Stimulated activated CD4-positive, alpha-beta T cell treated with anti-CD3 and anti-CD28 coated beads, Interleukin-12 subunit alpha, Interleukin-12 subunit beta, amount 100 ng/mL, for 4 hours (primary cell): ENCODE measurements at places on chromosomes 1 and 21.

- no peak for DNase-seq
Measured at GRCh38 chr1:223514644-223515043, 121.4 kb downstream of the CCDC185 start.

GRCh38 chr1:11492235-11492634, 13.3 kb downstream of the DISP3 start:
- DNase-seq = no peak

DNA sequence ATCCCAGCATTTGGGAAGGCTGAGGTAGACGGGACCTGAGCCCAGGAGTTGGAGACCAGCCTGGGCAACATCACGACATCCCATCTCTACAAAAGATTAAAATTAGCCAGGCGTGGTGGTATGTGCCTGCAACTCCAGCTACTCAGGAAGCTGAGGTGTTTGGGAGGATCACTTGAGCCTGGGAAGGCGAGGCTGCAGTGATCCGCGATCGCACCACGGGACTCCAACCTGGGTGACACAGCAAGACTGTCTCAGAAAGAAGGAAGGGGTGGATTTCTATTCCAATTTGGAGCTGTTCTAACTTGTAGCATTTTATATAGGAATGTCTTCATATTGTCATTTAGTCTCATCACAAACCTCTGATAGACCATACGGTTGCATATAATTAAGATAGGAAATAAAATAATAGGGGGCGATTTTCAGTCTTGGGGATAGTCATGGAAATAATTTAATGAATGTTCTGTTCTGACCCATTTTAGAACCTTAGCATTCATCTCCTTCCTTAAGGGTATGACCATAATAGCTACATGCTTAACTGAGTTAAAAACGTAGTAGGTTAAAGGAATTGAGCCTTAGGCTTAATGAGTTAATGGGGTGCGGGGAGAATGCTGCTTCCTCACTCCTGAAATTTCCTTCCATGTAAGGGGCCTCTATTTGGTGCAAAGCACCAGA, 93.1 kb downstream of the ADCY10 start:
- no peak for DNase-seq

DNA sequence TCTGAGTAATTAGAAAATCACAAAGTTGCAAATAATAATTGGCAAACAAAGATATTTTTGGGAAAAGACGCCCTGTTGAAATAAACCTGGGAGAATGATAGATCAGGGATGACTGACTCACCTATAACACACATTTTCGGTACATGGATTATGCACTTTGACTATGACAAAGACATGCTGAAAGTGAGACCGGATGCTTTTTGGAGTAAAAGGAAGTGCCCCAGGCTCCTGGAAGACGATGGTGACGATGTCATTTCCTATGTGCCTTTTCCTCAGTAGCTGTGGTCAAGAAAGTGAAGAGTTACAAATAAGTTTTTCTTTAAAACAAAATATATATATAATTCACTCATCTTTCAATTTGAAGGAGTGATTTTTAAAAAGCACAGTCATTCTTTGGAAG, 158.7 kb downstream of the SIPA1L2 start:
- no peak for DNase-seq

- DNase-seq = no peak
Measured at GRCh38 chr1:115536279-115536816, 105.4 kb upstream of the VANGL1 start.

DNA sequence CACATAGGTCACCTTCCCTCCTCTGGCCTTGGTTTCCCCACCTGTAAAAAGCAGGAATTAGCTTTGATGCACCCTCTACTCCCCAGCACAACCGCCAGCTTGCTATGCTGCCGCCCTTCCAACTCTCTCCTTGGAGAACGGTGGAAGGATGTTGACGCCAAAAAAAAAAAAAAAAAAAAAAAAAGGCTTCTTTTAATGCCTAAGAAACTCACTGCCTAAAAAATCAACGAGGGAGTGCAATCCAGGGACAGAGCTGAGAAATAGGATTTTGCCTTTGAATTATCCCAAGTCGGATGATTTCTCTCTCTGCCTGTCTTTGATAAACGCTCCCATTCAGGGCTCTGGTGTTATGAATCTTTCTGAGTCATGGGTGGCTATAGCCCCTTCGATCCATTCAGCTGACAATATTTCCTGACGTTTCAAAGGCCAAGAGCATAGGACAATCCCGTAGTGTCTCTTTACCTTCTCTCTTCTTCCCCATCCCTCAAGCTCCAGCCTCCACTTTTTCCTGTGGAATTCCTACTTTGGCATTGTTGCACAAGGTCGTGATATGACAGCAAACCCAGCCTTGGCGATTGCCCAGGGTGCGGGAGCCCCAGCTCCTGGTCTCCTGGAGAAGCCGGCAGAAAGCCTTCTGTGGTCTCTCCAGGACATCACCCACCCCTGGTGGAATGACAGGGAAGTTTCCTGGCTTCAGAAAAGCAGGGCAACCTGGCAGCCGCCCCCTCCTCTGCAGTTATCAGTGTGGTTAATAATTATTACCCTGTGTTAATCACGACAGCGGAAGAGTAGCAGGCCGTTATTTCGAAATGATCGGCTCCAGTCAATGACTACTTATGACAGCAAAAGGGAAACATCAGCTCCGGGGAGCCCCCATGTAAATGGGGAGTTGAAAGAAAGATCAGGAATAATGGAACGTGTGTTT, 8.0 kb upstream of the PLXNA2 start:
- DNase-seq = no peak

DNA sequence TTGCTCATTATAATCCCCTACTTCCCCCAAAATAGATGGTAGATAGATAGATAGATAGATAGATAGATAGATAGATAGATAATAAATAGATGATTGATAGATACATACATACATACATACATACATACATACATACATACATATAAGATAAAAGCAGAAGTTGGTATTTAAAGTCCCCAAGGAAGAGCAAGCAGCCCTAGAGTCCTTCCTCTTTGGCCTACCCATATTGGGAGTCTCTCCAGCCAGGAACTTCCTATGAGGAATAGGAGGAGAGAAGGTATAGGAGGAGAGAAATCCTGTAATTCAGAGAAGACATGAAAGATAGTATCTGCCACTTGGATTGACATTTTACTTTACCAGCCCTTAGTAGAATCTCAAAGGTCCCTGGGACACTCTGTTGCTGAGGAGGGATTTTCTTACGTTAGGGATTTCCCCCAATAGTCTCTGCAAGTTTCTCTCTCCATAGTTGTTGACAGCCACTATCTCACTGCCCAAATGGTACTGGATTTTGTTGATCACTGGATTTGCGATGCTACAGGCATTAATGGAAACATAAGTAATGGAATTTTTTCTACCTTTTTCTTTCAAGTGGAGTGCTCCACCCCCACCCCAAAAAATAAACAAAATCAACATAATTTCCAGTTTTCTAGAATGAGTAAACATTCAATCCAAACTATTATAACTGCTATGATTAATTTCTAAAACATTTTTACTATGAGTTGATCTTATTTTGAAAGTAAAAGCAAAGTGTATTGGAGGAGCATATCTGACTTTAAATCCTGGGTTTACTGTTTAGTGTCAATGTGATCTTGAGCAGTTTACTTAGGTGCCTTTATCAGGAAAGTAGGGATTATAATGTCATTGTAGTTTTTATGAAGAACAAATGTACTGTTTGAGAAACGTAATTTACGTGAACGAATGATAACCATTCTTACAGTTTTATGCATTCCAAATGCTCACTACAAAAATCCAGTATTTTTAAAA, 93.2 kb upstream of the TNFSF4 start:
- no peak for DNase-seq

DNA sequence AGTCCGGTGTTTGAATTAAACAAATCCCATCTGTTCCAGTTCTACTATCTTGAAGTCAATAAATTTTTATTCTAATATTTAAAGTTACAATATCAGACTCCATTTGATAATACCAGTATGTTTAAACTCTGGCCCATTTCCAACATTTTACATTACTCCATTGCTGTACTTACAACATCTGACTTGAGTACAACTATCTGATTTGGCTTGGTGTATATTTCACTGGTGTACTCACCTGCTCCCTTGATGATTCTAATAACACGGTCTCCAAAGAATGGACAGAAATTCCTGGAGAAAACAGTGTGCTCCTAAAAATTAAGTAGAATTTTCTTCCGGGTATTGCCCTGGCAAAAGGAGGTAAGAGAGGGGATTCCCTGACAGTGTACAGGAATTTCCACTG, 680.5 kb upstream of the ADAMTS5 start:
- DNase-seq = no peak

GRCh38 chr1:172999349-172999748, 51.4 kb downstream of the TNFSF18 start:
- no peak for DNase-seq

DNA sequence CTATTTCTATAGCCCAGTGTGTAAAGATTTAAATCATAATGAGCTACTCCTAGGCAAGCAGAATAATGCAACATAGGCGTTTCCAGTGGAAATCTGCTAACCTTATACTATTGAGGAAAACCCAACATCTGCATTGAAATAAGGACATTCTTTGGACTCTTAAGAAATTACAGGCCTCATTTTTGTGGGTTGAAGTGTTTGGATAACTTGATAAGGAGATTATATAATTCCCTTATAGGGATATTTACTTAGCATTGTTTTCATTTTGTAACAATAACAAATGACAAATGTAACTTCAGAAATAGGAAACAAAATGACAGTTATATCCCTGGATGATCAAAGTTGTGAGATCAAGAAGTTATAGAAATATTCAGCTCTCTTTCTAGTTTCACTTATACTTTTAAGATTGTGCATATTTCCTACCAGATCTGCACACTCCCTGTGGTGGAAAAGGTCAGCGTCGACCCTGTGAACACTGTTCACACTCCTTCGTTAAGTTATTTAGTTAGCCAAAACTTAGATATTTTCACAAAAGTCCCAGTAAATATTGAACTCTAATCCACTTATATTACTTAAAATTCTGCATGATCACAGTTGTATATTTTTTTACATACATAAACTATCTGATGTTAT, 284.4 kb upstream of the C1orf105 start:
- DNase-seq = no peak

GRCh38 chr21:39094847-39095579, 88.2 kb downstream of the PSMG1 start:
- no peak for DNase-seq

DNA sequence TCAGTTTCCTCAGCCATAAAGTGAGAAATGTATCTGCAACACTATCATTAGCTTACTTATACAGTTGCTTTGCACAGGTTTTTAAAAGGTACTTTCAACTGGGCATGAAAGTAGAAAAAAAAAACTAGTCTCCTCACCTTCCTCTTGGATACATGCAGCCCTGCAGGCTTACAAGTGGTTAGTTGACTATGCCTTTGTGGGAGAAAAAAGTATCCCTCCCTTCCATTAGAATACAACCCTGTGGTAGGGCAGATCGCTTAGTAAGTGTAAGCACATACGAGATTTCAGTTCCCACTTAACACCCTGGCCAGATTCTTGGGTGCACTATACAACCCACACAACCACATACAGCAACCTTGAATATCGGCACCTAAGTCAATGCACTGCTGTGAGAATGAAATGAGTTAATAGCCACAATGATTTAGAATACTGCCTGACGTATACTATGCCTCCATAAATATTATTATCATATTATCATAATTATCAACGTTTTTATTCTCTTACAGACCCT, 54.7 kb downstream of the PIGK start:
- DNase-seq = no peak

DNA sequence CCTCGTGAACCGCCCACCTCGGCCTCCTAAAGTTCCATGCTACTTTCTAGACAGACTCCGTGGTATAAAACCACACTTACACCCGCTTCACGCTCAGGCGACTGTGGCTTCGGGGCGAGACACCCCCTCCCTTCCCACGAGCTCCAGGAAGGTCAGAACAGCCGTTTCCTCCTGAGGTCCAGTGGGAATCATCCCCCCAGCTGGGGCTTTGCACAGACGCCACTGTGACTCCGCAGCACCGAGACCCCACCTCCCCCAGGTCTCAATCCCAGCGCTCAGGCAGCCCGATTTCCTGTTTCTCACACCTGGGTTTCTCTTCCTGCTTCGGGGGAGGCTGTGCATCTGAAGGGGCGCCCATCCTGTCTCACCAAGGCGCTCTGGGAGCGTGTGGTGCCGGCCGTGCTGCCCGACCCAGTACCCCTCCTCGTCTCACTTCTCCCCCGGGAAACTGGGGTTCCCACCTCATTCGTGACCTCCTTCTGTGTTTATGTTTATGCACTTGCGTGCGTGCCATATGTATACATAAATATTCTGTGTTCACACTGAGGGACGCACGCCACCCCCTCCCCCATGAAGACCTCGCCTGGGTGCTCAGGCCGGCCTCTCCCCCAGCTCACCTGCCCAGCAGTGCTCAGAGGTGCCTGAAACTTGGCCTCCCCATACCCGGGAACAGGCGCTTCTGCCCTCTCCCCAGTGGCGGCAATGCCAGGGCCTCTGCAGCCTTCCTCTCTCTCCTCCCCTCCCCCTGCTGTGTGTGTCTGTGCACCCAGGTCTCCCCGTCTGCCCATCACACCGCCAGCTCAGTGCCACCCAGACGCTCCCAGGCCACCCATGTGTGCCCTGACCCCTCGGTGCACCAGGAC, 14.6 kb downstream of the SLC35E2B start:
- DNase-seq = peak; percentile 40

DNA sequence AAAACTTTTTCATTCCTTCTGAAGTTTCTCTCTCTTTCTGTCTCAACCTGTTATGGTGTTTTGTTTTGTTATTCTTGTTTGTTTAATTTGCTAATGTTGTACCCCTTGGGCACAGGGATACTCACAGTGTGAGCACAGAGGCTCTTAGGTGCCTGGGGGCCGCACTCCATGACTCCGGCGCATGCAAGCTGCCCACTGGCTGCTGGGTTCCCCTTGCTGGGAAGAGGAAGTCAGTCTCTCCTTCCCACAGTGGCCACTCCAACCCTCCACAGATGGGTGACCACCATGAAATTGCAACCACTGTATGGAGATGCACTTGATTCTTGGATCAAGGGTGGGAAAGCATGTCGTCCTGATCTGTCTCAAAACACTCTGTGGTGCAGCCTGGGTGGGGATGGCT, 4.6 kb upstream of the CD1A start:
- DNase-seq = no peak

- DNase-seq = no peak
Measured at GRCh38 chr1:67833602-67833940, 304 bp upstream of the GNG12 start.

- DNase-seq = no peak
Measured at GRCh38 chr1:28480308-28480707, 25.5 kb upstream of the RCC1 start.

GRCh38 chr1:179798213-179798863, 55.2 kb downstream of the FAM163A start:
- DNase-seq = no peak
